ENCODE measurements at places on chromosomes 3 and 15.

- DNase-seq, result no peak
Observed at GRCh38 chr15:29135702-29136646, 133.6 kb downstream of the NSMCE3 start.

GRCh38 chr3:73964818-73965217 is 340.1 kb upstream of the PDZRN3 start:
- no peak for DNase-seq

DNA sequence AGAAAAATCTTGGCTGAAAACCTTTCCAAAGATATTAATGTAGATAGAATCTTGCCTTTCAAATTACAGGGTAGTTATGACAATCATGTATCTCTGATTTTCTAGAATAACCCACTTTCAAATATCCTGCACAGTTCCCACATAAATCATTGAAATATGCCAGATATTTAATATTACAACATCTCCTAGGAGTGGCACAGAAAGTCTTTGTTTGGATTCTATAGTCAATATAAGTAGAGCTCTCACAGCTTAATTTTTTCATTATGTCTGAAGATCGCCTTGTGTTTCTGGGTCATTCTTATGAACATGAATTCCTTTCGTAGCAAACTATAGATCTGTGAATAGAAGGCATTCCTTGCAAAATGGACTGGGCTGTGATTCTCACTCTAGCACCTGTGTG is 5.0 kb downstream of the RARB start:
- DNase-seq, result no peak

DNA sequence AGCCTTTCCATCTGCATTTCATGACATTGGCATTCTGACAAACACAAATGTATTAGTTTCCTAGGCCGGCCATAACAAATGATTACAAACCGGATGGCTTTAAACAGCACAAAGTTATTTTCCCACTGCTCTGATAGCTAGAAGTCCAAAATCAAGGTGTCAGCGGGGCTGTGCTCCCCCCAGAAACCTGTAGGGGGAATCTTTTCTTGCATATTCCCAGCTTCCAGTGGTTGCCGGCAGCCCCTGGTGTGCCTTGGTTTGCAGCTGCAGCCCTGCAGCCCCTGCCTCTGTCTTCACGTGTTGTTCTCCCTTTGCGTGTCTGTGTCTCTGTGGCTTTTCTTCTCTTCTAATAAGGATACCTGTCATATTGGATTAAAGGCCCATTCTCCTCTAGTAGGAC is 79.0 kb upstream of the CDV3 start:
- peak; percentile 78 for DNase-seq

GRCh38 chr3:125440970-125441369 is 65.8 kb upstream of the ZNF148 start:
- DNase-seq, result no peak

DNA sequence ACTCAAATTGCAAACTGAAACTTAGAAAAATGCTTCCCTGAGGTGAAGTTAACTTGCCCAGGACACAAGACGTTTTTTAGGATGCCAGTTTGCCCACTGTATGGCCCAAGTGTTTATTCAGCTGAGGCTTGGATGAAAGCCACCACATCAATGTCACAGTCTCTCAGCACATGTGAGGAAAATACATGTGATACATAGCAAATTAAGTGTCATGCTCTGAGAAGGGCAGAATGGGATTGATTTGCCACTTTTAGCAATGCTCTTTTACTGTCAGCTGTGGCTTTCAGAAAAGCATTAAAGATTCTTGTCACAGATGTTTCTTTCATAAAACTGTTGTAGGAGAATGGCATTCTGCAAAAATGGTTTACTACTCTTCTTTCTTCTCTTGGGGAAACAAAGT is 165.5 kb downstream of the ZIC1 start:
- no peak for DNase-seq

GRCh38 chr3:144148356-144148755 is 176.7 kb downstream of the DIPK2A start:
- DNase-seq, result no peak

DNA sequence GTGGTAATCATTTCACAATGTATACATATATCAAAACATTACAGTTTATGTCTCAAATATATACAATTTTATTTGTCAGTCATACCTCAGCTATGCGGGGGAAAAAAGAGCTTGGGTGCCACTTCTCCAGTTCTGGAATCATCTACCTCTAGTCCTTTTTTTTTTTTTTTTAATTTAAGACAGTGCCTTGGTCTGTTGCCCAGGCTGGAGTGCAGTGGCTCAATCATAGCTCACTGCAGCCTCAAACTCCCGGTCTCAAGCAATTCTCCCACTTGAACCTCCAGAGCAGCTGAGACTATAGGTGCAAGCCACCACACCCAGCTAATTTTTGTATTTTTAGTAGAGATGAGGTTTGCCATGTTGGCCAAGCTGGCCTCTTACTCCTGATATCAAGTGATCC is 67.4 kb downstream of the TMEM266 start:
- DNase-seq, result no peak

DNA sequence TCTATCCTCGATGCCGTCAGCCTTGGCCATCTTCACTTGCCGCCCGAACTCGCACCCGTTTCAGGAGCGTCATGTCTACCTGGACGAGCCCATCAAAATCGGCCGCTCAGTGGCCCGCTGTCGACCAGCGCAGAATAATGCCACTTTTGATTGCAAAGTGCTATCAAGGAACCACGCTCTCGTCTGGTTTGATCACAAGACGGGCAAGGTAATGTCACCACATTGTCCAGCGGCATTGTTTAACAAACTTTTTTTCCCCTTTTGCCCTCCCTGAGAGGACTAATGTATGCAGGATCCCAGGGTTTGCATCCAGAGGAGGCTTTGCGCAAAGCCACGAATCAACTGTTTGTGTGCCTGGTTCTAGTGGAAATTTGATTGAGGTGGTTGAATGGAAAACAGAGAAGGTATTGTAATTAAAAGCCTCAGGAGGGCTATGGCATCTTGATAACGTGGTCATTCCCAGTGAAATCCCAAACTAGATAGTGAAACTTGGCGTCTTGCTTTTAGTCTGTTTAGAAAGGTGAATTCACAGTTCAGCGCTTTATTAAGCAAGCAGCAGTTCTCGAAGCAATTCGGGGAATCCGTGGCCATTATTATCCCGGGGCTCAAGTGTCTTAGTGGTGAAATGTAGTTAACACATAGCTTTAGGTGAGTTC is 1.7 kb downstream of the SLMAP start:
- DNase-seq, result no peak

GRCh38 chr15:48784756-48785155 is 26.1 kb downstream of the CEP152 start:
- DNase-seq, result no peak

DNA sequence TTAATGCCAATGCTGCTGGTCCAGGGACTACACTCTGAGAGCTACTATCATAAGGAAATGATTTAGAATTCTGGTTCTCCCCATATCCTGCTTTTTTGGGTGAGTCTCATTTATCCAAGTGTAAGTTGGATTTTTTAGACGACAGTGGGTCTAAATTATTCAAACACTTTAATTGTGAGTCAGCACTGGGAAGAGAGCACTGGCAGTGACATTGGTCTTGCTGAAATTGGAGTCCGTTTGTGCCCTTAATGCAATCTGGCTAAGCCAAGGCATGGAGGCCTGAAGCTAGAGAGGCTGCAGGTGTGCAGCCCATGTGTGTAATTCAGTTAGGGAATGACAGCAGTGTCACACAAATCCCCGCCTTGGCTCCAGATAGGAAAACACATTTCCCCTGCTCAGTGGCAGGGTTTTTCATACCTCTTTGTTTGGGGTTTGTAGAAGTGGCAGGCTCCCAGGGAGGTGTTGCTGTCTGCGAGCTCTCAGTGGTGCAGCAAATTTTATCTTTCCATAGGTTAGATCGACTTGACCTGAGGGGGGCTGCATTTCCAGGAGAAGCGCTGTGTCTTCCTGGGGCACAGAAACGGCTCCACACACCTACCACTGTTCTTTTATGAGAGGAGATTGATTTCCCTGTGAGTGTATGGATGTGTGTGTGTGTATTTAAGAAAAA is 197.7 kb downstream of the CD47 start:
- DNase-seq, result no peak

DNA sequence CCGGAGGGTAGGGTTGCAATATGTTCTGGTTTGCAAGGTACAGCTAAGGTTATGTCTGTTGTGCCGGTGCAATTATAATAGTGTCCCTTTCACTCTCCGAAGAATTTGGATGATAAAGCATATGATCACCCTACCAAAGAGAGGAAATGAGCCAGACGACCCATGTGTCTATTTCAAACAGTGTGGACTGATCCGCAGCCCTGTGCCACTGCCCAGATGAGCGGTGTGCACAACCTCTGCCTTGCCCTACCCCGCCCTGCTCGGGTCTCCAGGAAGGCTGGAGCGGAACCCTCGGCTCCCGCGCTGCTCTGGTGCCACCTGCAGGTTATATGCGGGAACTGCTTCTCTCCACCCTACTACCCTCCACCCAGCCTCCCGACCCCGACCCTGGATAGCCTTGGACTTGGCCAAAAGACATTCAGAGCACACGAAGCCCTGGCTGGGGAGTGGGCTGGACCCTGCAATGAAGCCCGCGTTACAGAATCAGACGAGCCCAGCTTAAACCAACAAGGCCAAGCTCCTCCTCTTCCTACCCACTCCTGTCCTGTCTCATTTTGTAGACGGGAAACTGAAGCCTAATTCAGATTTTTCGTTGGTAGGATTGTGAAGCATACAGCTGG is 68.4 kb upstream of the CHRNB4 start:
- peak; percentile 89 for DNase-seq
